ELR (cell line): ENCODE measurements at places on chromosomes 6 and 20.

- DNase-seq = peak; percentile 22
These were observed 9.9 kb downstream of the SNTA1 start for GRCh38 chr20:33433465-33434234.

DNA sequence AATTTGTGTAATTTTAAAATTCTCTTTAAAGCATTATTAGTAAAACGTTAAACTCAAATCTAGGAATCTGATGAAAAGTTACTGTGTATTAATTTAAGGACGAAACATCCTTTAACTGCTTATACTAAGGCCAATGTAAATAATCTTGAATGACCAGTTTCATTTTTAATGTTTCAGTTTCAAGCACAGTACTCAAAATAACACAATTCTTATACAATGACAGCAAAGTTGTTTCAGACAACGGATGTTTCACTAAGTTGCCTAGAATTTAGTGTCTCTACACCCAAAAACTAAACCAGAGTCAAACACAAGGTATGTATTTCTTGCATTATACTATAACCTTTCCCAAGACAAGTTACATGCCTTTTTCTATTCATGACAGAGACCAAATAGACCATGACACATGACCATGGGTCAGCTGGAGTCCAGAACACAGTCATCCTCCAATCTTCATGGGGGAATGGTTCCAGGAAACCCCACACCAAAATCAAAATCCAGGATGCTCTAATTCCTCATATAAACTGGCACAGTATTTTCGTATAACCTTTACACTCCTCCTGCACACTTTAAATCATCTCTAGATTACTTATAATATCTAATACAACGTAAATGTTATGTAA, 7.7 kb downstream of the PHIP start:
- peak; percentile 7 for DNase-seq

- DNase-seq = no peak
These were observed 29.2 kb downstream of the RSPH3 start for GRCh38 chr6:158970640-158971275.

GRCh38 chr6:124994648-124995047, 32.4 kb downstream of the RNF217 start:
- no peak for DNase-seq
